ENCODE measurements at places on chromosomes 6 and 20.

- no peak for DNase-seq
These were observed 386.6 kb upstream of the SLC35B3 start for GRCh38 chr6:8821981-8822381.

GRCh38 chr20:60395991-60396390, 437.8 kb downstream of the CDH26 start:
- DNase-seq = no peak

DNA sequence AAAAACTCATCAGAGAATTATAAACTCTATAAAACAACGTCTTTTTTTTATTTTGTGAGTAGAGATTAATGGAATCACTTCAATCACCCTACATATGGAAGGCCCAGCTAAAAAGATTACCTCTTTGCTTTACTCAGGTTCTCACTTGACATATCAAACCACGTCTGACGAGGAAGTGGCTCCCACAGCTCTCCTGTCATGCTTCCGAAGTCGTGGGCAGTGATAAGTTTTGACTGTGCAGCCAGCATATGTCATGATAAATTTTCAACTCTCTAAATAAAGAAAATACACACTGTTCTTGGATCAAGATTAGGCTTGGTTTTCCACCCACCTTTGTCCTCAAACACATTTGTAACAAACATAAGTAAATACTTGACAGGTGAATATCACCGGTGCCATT, 279.5 kb upstream of the RNF217 start:
- no peak for DNase-seq

- no peak for DNase-seq
These were observed 37.4 kb upstream of the SNX9 start for GRCh38 chr6:157785636-157786035.

GRCh38 chr6:11908436-11909105, 103.5 kb upstream of the HIVEP1 start:
- DNase-seq = no peak

DNA sequence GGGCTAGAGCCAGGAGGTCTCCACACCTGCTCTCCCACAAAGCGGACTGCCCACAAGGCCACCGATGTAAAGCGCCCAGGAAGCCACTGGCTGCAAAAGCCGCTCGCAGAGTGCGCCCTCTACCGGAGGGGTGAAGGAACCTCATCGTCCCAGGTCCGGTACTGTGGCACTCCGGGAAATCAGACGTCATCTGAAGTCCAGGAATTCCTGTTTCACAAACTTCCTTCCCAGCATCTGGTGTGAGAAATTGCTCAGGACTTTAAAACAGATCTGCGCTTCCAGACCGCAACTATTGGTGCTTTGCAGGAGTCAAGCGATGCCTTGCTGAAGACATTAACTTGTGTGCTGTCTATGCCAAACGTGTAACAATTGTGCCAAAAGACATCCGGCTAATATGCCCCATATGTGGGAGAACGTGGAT, 115.1 kb upstream of the ARID1B start:
- no peak for DNase-seq

DNA sequence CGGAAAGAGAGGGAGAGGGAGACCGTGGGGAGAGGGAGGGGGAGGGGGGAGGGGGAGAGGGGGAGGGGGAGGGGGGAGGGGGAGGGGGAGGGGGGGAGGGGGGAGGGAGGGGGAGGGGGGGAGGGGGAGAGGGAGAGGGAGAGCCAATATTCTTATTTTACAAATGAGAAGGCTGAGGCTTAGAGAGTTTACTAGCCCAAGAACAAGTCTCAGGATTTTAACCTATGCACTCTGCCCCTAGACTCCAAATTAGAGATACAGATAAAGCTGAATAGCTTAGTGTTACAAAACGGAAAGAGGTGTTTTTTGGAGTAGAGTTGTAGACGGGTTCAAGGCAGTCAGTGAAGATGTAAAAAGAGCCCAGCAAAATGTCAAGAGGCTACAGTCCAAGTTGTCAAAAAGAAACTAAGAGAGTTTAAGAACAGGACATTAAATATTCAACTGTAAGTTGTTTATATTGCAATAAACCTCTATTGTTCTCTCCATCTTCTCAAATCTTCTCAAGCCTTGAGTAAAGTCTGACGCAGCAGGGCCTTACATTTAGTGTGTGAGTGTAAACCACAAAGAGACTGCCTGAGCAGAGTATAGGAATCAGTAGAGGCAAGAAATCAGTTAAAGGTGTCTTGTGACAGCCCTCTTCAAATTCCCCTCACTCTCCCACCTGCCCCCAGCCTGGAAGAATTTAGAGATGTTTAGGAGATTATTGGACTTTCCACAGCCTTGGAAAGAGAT, 34.9 kb upstream of the AKIRIN2 start:
- DNase-seq = no peak

DNA sequence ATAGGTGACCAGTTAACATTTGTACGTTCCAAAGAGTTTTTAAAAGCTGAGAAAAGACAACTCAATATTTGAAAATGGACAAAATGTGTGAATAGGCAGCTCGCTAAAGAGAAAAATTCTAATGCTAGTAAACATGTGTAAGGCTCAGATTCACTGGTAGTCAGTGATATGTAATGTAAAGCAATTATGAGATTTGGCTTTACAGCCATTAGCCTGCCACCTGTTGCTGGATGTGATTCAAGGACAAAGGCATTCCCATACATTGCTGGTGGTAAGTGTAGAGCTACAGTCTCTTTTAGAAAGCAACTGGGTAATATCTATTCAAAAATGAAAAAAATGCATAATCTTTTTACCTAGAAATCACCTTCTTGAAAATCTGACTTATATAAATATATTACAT, 114.3 kb downstream of the COL19A1 start:
- no peak for DNase-seq

DNA sequence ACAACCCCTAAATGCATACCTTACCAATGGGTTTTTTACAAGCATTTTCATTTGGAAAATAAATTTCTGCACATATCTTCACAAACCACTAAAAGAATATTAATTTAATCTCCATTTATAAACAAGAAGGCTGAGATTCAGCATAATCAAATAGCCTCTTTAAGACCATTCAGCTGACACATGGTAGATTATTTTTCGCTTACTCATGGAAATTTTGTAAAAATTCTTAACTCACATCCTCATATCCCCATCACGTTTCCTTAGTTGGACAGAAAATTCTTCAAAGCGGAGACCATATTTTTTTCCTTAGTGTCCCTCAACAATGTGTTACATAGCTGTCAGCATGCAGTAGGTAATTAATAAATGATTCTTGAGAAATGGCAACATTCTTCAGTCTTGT, 439.6 kb upstream of the PTCHD4 start:
- no peak for DNase-seq

GRCh38 chr6:163916315-163917081, 502.0 kb downstream of the QKI start:
- DNase-seq = no peak
